ENCODE measurements at places on chromosomes 7 and 10.

DNA sequence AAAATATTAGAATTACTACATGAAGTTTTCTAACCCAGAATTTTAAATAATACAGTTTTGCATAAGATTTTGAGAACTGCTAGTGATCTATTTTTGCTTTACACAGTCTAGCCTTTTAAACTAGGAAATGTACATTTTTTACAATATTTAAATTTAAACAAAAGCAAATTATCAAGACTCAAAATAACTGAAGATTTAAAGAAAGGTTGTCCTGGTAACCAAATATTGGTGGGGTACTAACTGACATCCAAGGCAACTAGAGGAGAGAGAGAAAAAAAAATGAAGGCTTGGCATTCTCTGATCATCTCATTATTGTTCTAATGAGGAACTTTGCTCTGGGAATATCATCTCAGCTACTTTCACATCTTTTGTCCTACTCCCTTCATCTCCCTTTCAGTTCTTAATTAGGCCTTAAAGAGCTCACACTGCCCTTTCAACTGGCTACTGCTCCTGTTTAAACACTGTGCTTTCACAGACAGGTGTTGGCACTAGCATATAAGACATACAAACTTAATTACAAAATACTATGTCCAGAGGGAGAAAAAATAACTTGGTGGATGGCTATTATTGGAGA, 33.7 kb downstream of the RAB11FIP2 start:
- no peak for DNase-seq
- H3K27ac ChIP-seq: no peak overlapping the region
- no peaks in the 10 kb centered on the region for H3K4me1 ChIP-seq
- no peak overlapping the region for H3K4me3 ChIP-seq
- peaks cover 8% of the 10 kb centered on the region for H3K36me3 ChIP-seq
- H3K27me3 ChIP-seq: no peaks in the 10 kb centered on the region

DNA sequence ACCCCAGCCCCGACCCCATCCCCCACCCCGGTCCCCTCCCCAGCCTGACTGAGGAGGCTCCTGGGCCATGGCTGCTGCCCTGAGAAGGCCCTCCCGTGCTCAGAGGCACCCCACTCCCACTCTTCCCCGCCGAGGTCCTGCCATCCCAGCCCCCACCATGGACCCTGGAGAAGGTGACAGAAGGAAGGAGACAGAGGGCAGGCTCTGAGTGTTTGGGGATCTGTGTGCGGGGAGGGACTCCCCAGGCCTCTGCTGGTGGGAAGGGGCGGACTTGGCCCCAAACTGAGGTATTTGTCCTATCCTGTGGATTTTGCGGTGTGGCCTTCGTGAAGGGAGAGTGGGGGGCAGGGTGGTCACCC, 53.4 kb downstream of the PWWP2B start:
- no peaks in the 10 kb centered on the region for H3K36me3 ChIP-seq
- no peak for DNase-seq
- H3K4me3 ChIP-seq: no peak overlapping the region
- peaks cover 22% of the 10 kb centered on the region for H3K4me1 ChIP-seq
- H3K27ac ChIP-seq: no peak overlapping the region

- peak overlapping the region; percentile 15 for H3K27ac ChIP-seq
- H3K4me1 ChIP-seq: peaks cover 26% of the 10 kb centered on the region
- peaks cover 4% of the 10 kb centered on the region for H3K36me3 ChIP-seq
- no peak for DNase-seq
- peak overlapping the region; percentile 88 for H3K4me3 ChIP-seq
These were observed 865 bp downstream of the ZNF438 start for GRCh38 chr10:31030800-31031199.

DNA sequence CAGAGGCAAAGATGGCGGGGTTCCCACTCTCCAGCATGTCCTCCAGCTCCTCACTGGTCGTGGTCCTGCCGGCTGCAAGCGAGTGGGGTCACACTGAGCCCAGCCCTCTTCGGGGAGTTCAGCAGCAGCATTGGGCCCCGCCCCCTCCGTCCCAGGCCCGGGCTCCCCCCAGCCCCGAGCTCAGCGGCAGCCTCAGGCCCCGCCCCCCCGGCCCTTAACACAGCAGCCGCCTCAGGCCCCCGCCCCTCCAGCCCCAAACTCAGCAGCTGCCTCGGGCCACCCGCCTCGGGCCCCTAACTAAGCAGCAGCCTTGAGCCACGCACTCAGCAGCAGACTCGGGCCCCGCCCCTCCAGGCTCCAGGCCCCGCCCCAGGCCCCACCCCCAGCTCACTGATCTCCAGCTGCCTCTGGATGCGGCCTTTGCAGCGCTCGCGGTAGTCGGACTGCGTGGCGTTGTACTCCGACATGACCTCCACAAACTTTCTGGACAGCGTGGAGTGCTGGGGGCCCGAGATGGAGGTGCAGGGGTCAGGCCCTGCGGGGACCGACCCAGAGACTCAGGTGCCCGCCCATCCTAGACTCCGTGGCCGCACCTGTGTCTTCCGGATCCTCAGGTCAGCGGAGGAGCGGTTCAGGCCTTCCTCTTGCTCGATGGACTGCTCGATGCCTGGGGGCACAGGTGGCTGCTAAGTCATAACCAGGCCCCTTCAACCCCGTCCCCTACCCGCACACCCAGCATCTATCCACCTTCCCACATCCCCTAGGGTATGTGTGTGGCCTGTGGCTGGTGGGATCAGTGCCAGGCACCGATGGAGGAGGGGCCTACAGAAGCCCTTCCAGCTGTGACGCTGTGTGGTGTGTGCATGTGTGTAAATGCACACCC, 15.5 kb downstream of the STX1A start:
- H3K4me1 ChIP-seq: no peaks in the 10 kb centered on the region
- peaks cover 15% of the 10 kb centered on the region for H3K36me3 ChIP-seq
- DNase-seq: no peak

DNA sequence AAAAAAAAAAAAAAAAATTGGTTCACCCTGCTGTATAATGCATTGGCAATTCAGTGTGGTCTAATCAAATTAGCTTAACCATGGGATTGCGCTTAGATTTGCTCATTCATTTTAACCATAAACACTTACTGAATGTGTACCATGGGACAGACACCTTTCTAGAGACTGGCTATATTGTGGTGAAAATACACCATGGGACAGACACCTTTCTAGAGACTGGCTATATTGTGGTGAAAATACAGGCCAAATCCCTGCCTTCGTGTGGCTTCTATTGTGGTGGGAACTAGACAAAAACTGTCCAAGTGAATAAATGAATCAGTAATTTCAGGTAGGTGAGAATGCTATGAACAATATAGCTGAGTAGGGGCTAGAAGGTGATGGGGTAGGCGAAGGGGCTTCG, 10.2 kb upstream of the REPIN1 start:
- no peak overlapping the region for H3K4me3 ChIP-seq
- DNase-seq: no peak
- peaks cover 30% of the 10 kb centered on the region for H3K4me1 ChIP-seq
- no peaks in the 10 kb centered on the region for H3K36me3 ChIP-seq
- no peak overlapping the region for H3K27ac ChIP-seq
- H3K27me3 ChIP-seq: no peaks in the 10 kb centered on the region

- no peak for DNase-seq
- H3K27me3 ChIP-seq: peaks cover 17% of the 10 kb centered on the region
- no peaks in the 10 kb centered on the region for H3K36me3 ChIP-seq
These were observed 144.2 kb upstream of the TNRC18 start for GRCh38 chr7:5567790-5568189.

- H3K27me3 ChIP-seq: peaks cover 55% of the 10 kb centered on the region
These were observed 982 bp downstream of the COBL start for GRCh38 chr7:51315393-51316261.

DNA sequence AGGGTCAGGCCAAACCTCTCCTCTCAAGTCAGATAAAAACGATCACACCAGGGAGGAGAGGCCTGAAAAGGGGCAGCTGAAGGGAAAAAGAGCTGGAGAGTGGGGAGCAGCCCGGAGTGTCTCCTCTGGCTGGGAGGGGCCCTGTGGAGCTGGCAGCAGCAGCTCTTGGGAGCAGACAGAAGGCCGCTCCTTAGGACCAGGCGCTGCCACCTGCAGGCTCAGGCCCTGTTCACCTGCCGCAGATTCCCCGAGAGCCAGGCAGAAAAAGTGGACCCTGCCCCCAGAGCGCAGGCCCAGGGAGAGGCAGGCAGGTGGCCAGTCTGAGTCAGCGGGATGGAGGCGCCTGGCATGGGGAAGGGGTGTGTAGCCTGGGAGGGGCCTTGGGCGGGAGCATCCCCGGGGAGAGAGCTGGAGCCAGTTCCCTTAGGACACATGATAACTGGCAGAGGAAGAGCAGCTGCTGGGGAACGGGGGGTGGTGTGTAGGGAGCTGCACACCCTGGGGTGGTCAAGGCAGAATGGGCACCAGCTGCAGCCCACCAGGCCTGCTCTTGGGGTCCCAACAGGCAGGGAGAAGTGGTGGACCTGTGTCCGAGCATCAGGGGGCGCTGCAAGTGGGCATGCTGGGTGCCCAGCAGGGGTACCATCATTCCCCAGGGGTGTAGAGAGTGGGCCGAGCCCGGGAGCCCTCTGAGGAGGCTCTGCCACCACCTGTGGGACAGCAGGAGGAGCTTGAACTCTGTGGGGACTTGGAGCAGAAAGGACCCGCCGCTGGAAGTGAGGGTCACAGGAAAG, 177.2 kb upstream of the RHEB start:
- no peaks in the 10 kb centered on the region for H3K36me3 ChIP-seq
- H3K27me3 ChIP-seq: no peaks in the 10 kb centered on the region
- no peaks in the 10 kb centered on the region for H3K4me1 ChIP-seq
- no peak overlapping the region for H3K27ac ChIP-seq
